ENCODE measurements at places on chromosomes 5 and 9. TPM values are rescaled to one million over a fixed set of nuclear protein-coding genes. Genes with fewer than 3 reads are reported as not detected.
A peak's percentile ranks its signal among the peaks of the same experiment; 100 is the strongest.

IGFBPL1 gene
- total RNA-seq = 1.3 TPM

PDE6A gene
- not detected for total RNA-seq

C8G gene
- not detected for total RNA-seq

CXCL14 gene
- total RNA-seq = 3.1 TPM

GCNT4 gene
- 0.41 TPM for total RNA-seq

FNIP1 gene
- total RNA-seq = 38.3 TPM

IL33 gene
- 21.3 TPM for total RNA-seq

RIC1 gene
- total RNA-seq = 12.2 TPM

COL5A1 gene
- 10.9 TPM for total RNA-seq

IL3 gene
- not detected for total RNA-seq

SOX30 gene
- 0.89 TPM for total RNA-seq

GRCh38 chr9:121946465-121946864 lies 146.6 kb downstream of the TTLL11 start:
- H3K36me3 ChIP-seq = no peaks in the 10 kb centered on the region
- no peak overlapping the region for H3K4me3 ChIP-seq
- no peak overlapping the region for H3K27ac ChIP-seq
- H3K4me1 ChIP-seq = no peaks in the 10 kb centered on the region

- DNase-seq = no peak
- H3K4me1 ChIP-seq = no peaks in the 10 kb centered on the region
- H3K27ac ChIP-seq = no peak overlapping the region
- no peak overlapping the region for H3K4me3 ChIP-seq
- H3K36me3 ChIP-seq = no peaks in the 10 kb centered on the region
- H3K27me3 ChIP-seq = no peaks in the 10 kb centered on the region
Measured at GRCh38 chr9:84997472-84997871, 327.9 kb downstream of the NTRK2 start.

DNA sequence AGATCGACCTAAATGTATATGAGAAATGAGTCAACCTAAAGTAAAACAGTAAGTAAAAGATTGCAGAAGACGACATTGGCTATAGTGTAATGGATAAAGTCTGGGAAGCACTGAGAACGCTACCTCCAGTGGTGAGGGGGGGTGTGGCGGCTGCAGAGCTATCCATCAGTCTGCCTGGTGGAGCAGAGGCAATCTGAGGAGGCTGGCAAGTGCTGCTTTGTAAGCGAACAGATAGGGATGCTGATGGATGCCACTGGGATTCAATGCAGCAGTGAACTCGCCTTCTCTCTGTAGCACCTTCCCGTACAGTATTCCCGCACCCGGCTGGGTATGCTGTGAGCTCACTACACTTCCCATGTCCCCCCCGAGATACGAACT lies 261.5 kb downstream of the NSG2 start:
- DNase-seq = peak; percentile 21
- H3K4me3 ChIP-seq = no peak overlapping the region
- H3K27ac ChIP-seq = no peak overlapping the region
- H3K27me3 ChIP-seq = no peaks in the 10 kb centered on the region
- H3K4me1 ChIP-seq = no peaks in the 10 kb centered on the region

- H3K27ac ChIP-seq = peak within 1 kb of the TSS; percentile 96
- H3K36me3 ChIP-seq = no peaks in the 10 kb centered on the region
- peak within 1 kb of the TSS; percentile 33 for H3K4me3 ChIP-seq
- no peaks in the 10 kb centered on the region for H3K27me3 ChIP-seq
Measured at GRCh38 chr9:35905912-35906679, at the start of gene HRCT1. Gene HRCT1 (plus strand): TSS chr9:35906202. CDS start chr9:35906288, 86 bp downstream.

DNA sequence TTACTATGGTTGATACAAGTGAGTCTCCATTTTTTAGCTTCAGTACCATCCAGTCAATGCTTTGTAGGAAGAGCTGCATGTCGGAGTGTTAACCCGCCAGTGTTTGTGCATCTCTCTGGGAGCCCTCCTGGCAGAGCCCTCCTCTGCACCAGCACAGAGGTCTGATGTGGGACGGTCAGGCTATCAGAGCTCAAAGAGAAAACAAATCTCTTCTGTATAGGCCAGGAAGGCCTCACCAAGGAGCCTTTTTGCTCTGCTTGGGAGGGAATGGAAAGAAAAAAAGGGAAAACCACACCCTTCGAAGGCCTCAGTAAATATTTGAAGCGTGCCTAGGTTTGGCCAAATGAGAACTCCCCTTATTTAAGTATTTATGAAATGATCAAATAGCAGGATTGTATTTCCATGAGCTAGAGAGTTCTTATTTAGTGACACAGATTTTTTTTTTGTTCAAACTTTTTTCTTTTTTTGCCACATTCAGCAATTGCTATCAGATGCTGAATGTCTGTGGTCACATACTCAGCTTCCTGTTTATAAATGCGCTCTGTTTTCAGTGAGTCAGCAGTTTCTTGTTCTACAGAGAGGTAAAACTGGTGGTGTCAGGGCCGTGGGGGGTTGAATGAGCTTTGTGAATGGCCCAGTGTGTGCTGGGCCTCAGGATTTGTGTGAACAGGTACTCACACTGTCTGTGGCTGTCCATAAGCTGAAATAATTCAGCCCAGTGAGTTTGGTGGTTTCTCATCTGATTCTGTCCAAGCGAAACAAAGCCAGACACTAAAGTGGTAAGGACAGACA lies 226.6 kb downstream of the SNX18 start:
- peaks cover 8% of the 10 kb centered on the region for H3K4me1 ChIP-seq
- DNase-seq = no peak
- H3K36me3 ChIP-seq = no peaks in the 10 kb centered on the region
- peak overlapping the region; percentile 17 for H3K27ac ChIP-seq
- H3K27me3 ChIP-seq = no peaks in the 10 kb centered on the region
- H3K4me3 ChIP-seq = no peak overlapping the region

- no peak overlapping the region for H3K27ac ChIP-seq
- H3K4me1 ChIP-seq = no peaks in the 10 kb centered on the region
- no peak overlapping the region for H3K4me3 ChIP-seq
- DNase-seq = no peak
- no peaks in the 10 kb centered on the region for H3K36me3 ChIP-seq
Measured at GRCh38 chr5:100603141-100603540, 68.0 kb downstream of the FAM174A start.

DNA sequence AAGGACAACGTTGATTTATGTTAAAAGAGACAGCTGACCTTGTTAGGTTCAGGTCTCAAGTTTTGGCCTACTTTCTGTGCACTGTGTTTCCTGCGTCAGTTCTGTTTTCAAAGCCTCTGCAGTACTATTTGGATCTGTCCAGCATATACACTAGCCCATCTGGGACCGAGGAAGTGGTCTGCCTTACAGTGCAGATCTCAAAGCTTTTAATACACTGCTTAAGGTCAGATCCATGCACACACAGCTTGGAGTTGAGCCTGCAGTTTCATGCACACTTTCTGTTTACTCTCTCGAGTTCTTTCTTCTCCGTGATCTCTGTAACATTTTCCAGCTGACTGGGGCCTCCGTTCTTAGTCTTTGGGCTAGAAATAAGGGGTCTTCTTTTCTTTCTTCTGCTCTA lies 24.1 kb downstream of the CARTPT start:
- H3K27ac ChIP-seq = no peak overlapping the region
- no peak for DNase-seq
- no peak overlapping the region for H3K4me3 ChIP-seq
- H3K36me3 ChIP-seq = no peaks in the 10 kb centered on the region
- H3K4me1 ChIP-seq = no peaks in the 10 kb centered on the region

- DNase-seq = no peak
- H3K36me3 ChIP-seq = no peaks in the 10 kb centered on the region
- H3K27ac ChIP-seq = no peak overlapping the region
- H3K4me1 ChIP-seq = peaks cover 14% of the 10 kb centered on the region
- no peak overlapping the region for H3K4me3 ChIP-seq
- no peaks in the 10 kb centered on the region for H3K27me3 ChIP-seq
Measured at GRCh38 chr5:372556-372995, 51.1 kb downstream of the AHRR start.

- no peaks in the 10 kb centered on the region for H3K27me3 ChIP-seq
- H3K36me3 ChIP-seq = no peaks in the 10 kb centered on the region
- no peak overlapping the region for H3K27ac ChIP-seq
- H3K4me1 ChIP-seq = no peaks in the 10 kb centered on the region
Measured at GRCh38 chr9:87640385-87640795, 85.5 kb upstream of the CTSL start.

- peak; percentile 78 for DNase-seq
- H3K4me1 ChIP-seq = no peaks in the 10 kb centered on the region
- H3K4me3 ChIP-seq = peak overlapping the region; percentile 38
- peak overlapping the region; percentile 58 for H3K27ac ChIP-seq
- H3K27me3 ChIP-seq = no peaks in the 10 kb centered on the region
- H3K36me3 ChIP-seq = no peaks in the 10 kb centered on the region
Measured at GRCh38 chr5:145856285-145856818, 16.5 kb downstream of the GRXCR2 start.

GRCh38 chr5:179730852-179731251 lies 1.8 kb upstream of the MAML1 start:
- H3K4me1 ChIP-seq = peaks cover 32% of the 10 kb centered on the region
- no peak overlapping the region for H3K4me3 ChIP-seq
- H3K36me3 ChIP-seq = peaks cover 53% of the 10 kb centered on the region
- no peaks in the 10 kb centered on the region for H3K27me3 ChIP-seq

DNA sequence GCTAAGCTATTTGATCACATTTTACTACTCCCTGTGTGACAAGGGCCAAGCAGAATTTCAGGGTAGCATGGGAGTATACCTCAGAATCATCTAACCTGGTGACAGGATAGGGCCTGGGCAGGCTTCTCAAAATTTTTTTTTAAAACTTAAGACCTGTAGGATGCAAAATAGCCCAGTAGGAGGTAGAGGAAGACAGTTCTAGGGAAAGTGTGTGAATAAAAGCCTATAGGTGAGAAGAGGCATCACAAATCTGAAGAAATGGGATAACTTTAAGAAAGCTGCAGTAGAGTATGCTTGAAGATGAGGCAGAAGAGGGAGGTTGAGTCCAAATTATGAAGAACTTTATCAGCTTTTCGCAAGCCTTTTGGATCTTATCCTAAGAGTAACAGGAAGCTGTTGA lies 32.3 kb downstream of the CNTRL start:
- H3K4me1 ChIP-seq = no peaks in the 10 kb centered on the region
- no peak for DNase-seq
- no peak overlapping the region for H3K27ac ChIP-seq
- H3K27me3 ChIP-seq = no peaks in the 10 kb centered on the region

DNA sequence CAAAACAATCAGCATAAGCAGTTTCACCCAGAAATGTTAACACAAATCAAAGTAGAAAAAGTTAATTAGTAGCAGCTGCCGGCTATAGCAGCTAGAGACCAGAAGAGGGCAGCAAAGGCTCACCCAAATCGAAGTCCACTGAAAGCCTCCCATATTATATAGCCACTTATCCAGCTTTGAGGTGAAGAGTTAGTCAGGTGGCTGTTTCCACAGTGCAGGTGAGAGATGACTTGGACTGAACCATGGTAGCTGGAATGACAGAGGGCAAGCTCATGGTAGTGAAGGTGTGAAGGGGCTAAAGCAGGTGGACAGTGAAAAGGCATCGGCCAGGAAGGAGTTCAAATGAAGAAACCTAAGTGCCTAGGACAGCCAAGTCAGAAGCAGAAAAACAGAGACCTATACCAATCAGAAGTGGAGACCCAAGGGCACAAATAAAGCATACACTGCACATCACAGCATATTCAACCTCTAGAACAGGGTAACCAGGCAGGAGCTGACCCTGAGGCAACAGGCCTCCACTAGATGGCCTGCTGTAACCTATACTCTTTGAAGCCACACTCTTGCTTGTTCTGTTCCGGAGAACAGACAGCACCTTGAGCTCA lies 7.2 kb upstream of the RNF38 start:
- no peaks in the 10 kb centered on the region for H3K36me3 ChIP-seq
- DNase-seq = peak; percentile 62
- peaks cover 7% of the 10 kb centered on the region for H3K4me1 ChIP-seq

DNA sequence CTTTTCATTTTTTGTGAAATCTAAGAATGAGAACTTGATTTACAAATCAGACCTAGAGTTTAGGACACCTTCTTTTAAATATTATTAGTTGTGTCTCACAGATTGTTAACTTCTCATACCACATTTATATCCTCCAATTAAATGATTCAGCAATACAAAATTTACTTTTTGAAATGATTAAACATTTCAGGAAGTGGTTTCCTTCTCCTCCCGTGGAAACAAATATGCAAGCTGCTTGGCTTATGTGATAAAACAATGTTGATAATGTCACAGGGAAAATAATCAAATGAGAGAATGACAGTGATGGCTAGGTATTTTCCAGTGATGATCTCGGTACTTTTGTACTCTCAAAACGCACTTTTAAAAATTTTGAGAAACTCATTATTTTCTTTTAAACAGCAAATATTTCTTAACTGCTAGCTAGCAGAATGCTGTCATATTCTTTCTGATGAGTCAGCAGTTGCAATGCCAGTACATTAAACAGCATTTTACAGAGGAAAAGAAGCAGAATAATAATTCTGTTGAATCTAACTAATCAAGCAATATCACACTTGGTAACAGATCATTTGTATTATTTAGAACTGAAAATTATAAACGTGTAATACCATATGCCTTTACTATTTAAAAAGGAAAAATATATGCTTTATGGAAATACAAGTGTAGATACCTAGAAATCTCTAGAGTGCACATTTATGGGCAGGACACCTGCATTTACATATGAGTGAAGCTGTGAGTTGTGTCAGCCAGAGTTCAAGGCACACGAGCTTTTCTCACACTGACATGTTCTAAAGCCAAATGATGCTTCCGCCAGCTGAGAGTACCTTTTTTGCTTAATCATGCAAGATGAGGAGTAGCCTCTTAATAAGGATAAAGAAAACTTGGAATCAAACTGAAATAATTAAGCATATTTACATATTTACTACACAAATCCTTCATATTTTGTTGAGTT lies 53.6 kb upstream of the CDH18 start:
- no peaks in the 10 kb centered on the region for H3K27me3 ChIP-seq
- no peaks in the 10 kb centered on the region for H3K4me1 ChIP-seq
- H3K27ac ChIP-seq = no peak overlapping the region
- no peak overlapping the region for H3K4me3 ChIP-seq
- no peaks in the 10 kb centered on the region for H3K36me3 ChIP-seq

GRCh38 chr5:111099058-111099778 lies 7.1 kb downstream of the WDR36 start:
- no peaks in the 10 kb centered on the region for H3K27me3 ChIP-seq
- no peak overlapping the region for H3K4me3 ChIP-seq
- no peak overlapping the region for H3K27ac ChIP-seq
- DNase-seq = no peak
- peaks cover 49% of the 10 kb centered on the region for H3K36me3 ChIP-seq
- no peaks in the 10 kb centered on the region for H3K4me1 ChIP-seq

DNA sequence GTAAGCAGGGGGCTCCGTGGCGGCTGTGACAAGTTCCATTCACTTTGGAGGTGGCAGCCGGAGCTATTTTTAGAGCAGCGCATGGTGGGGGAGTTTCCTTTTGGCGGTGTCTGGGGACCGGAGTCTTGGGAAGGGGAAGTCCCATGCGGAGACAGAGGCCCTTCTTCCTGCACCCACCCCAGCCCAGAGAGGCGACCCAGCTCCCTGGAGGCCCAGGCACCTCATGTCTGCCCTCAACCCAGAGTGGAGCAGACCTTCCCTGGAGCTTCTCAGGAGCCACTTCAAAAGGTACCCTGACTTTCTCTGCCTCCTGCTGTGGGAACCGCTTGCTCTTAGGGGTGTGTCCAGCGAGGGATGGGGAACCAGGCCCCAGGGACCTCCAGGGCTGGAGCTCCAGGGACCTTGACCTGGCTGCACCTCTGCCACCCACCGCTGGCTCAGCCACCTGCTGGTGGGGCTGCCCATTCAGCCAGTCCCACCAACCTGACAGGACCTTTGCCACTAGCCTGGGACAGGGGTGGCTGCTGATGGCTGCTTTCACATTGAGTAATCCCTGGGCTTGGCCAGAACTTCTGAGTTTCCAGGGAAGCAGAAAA lies 34.1 kb downstream of the NEK6 start:
- peak overlapping the region; percentile 70 for H3K27ac ChIP-seq
- no peak overlapping the region for H3K4me3 ChIP-seq
- no peaks in the 10 kb centered on the region for H3K36me3 ChIP-seq
- DNase-seq = no peak
